ENCODE measurements at places on chromosomes 3 and 15.

GRCh38 chr3:54593653-54594052 lies 334.2 kb downstream of the LRTM1 start:
- DNase-seq: no peak

DNA sequence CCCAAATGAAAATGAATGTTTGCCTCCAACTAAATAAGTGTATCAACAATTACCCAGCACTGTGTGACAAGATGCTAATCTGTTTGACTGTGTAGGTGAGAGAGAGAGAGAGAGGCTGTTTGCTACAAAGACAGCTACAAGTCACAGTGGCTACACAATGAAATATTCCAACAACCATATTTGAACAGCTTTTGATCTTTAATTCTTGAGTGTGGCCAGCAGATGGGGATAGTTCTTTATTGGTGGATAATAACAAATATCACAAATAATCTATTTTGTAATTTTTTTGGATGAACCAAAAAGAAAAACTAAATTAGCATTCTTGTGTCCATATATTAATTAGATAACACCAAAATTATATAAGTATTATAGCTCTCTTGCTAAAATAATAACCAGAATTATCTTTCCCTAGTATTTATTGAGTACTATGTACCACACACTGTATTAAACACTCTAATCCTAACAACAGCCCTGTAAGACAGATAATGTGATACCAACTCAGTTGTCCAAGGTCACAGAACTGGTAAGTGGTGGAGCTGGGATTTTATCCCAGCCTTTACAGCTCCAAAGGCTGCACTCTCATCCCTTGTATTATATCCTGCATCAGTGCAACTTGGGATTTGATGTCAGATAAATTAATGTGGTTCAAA lies 61.9 kb upstream of the C3orf80 start:
- no peak for DNase-seq

- DNase-seq: no peak
These were observed 60.0 kb downstream of the DNASE1L3 start for GRCh38 chr3:58150810-58151199.

DNA sequence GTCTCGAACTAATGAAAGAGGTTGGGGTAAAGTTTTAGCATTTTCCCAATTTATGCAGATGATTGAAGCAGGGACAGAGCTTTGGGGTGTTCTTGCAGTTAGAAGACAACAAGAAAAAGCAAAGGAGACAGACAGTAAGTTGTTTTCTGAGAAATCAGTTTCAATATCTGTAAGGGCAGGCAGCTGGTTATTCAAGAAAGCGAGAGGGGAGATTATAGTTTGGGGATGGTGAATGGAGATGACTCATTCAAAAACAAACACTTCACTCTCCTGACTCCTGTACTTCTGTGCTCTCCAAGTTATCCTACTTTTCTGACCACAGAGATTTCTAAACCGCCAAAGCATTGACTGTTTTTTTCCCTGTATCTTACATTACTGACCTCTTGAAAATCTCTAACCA lies 352.0 kb downstream of the GAP43 start:
- DNase-seq: no peak

- DNase-seq: no peak
These were observed 18.4 kb downstream of the GYG1 start for GRCh38 chr3:149009732-149010131.

GRCh38 chr3:17459470-17459993 lies 282.9 kb downstream of the TBC1D5 start:
- no peak for DNase-seq

DNA sequence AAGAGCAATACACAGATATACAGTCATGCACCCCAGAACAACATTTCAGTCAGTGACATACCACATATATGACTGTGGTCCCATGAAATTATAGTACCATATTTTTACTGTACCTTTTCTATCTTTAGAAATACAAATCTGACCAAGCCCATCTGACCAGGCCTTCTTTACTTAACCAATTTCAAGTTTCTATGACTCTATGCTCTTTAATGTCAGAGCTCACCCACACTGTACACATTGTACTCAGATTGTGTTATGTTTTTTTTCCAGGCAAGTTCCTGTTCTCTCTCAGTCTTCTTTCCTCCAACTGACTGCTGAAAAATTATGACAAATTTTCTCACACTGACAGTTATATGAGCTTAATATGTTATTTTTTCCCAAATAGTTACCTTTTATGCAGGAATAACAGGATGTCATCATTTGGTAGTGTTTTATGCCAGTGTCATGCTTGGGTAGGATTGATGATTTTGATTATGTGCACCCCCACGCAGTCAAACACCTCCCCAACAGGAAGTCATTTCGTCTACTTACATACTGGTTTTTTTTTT lies 8.0 kb upstream of the CBLB start:
- DNase-seq: no peak

DNA sequence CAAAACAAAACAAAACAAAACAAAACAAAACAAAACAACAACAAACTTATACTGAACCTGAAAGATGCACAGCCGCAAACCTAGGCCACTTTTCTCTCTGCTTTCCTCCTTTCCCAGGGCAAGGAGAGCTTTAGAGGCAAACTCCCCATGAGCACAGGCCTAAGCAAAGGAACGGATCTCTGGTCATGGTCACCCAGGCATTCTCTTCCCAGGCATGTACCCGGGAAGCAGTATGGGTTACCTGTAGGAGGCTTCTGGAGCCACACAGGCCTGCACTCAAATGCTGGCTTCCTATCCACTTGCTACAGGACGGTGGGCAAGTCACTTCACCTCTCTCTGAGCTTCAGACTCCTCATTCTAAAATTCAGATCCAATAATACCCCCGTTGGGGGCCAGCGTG lies 171.8 kb downstream of the SMAD6 start:
- DNase-seq: no peak

DNA sequence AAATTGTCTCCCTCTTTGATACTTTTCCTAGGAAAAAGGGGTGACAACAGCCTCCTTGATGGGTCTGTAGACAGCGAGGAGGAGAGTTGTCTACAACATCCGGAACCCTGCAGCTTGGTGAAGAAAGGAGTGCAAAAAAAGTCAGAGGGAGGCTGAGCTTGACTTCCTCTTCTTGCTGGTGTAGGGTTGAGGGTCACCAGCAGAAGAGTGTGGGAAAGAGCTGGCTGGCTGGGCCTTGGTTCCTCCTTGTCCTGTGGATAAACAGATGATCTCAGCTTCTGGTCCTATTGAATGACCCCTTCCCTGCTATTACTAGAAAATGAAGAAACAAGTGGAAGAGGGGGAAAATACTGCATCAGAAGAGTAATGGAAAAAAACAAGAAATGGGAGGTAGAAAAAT lies 20.4 kb downstream of the SLC7A14 start:
- DNase-seq: no peak

DNA sequence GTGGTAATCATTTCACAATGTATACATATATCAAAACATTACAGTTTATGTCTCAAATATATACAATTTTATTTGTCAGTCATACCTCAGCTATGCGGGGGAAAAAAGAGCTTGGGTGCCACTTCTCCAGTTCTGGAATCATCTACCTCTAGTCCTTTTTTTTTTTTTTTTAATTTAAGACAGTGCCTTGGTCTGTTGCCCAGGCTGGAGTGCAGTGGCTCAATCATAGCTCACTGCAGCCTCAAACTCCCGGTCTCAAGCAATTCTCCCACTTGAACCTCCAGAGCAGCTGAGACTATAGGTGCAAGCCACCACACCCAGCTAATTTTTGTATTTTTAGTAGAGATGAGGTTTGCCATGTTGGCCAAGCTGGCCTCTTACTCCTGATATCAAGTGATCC lies 67.4 kb downstream of the TMEM266 start:
- no peak for DNase-seq

DNA sequence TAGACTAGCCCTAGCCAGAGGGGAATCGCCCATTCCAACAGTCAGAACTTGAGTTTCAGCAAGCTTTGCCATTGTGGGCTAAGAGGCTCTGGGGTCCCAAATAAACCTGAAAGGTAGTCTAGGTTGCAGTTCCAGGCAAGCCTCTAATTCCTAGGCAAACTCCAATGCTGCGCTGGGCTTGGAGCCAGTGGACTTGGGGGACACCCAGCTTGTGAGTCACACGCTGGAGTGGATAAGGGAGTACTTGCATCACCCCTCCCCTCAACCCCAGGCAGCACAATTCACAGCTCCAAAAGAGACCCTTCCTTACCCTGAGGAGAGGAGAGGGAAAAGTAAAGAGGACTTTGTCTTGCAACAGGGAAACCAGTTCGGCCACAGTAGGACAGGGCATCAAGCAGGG lies 105.2 kb upstream of the DPPA4 start:
- no peak for DNase-seq

GRCh38 chr3:128188326-128188725 lies 35.0 kb downstream of the EEFSEC start:
- DNase-seq: no peak

DNA sequence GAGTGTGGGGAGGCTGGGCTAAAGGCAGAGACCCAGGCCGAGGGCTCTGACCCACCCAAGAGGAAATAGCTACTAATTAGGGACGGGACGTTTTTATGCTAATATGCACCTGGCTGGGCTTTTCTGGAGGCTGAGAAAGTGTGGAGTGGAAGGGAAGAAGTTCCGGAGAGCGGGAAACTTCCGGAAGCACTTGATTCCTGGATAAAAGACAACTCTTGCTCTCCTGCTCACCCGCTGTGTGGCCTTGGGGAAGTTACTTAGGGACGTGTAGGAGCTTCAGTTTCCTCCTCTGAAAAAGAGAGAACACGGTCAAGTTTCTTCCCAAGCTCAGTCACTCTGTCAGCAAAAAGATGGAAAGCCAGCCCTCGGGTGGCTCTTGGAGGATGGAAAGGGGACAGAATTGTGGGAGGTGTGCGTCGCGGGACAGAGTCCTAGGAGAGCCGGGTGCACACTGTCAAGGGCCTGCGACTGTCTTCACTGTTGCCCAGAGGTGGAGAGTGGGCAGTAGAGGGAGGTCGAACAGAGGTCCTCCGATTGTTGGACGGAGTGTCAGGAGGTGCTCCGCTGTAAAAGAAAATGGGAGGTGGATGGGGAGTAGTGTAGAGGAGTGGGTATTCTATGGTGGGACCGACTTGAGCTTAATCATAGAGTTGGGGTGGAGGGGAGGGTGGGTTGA lies 43.2 kb downstream of the EPHB3 start:
- no peak for DNase-seq

DNA sequence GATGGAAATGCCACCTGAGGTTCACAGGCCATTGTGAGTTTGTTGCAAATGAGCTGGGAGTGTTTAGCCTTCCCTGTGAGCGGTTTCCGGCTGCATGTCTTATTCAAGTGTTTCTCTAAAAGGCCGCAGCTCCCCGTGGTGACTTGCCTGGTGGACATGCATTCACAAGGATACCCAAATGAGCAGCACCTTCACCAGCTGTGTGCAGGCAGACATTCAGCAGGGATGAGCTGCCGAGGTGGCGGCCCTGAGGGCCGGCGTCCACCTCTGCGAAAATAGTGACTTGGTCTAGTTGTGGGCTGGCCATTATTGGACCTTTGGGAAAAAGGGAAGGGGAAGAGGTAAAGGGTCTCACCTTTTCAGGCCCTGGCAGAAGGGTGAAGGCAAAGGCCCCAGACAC lies 23.4 kb downstream of the SPSB4 start:
- peak; percentile 39 for DNase-seq

DNA sequence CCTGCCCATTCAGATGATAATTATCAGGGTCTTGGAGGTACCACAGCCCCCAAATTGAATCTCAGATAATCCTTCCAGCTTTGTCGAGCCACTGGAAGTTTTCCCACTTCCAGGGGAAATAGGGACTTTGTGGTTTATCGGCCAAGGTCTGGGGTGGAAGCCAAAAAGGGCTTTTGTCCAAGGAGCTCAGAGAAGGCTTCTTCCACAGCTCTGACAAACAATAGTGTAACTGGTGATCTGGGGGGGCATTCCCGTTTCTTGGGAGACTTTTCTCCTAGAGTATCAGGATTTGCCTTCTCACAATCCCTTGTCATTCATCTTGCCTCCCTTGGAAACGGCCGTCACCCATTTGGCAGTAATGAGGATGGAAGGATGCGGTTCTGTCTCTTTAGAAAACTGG lies 18.4 kb downstream of the SRGAP3 start:
- DNase-seq: no peak

DNA sequence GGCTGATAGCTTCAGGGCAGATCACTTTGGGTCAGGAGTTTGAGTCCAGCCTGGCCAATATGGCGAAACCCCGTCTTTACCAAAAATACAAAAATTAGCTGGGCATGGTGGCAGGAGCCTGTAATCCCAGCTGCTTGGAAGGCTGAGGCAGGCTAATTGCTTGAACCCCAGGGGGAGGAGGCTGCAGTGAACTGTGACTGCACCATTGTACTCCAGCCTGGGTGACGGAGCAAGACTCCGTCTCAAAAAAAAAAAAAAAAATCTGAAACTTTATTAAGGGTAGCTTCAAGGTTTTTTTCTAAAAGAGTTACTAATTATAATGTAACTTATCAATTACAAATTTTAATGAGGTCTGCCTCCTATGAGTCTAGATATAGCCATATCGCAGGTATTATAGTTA lies 5.1 kb downstream of the NECTIN3 start:
- DNase-seq: no peak

DNA sequence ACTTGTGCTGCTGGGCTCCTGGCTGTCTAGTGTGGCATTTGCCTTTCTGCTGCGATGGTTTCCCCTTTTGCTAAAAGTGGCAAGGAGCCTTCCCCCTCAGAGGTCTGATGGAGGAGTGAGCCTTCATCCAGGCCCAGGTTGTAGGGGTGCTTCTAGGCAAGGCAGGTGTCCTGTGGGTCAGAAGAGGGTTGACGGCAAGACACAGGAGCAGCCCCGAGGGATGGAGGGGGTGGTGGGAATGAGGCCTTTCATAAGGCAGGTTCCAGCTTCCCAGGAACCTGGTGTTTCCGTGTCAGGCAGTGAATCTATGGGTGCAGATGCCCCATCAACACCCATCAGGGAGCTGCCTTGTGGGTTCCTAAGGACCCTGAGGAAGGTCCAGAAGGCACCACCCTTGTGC lies 63.0 kb upstream of the TAMM41 start:
- peak; percentile 44 for DNase-seq

GRCh38 chr3:8490079-8490552 lies 11.5 kb upstream of the LMCD1 start:
- DNase-seq: no peak

DNA sequence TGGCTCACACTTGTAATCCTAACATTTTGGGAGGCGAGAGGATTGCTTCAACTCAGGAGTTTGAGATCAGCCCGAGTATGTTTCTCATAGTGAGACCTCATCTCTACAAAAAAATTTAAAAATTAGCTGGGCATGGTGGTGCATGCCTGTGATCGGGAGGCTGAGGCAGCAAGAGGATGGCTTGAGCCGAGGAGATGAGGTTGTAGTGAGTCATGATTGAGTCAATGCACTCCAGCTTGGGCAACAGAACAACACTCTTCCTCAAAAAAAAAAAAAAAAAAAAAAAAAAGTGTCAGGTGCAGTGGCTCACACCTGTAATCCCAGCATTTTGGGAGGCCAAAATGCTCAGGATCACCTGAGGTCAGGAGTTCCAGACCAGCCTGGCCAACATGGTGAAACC lies 2.4 kb downstream of the RPL39L start:
- no peak for DNase-seq

DNA sequence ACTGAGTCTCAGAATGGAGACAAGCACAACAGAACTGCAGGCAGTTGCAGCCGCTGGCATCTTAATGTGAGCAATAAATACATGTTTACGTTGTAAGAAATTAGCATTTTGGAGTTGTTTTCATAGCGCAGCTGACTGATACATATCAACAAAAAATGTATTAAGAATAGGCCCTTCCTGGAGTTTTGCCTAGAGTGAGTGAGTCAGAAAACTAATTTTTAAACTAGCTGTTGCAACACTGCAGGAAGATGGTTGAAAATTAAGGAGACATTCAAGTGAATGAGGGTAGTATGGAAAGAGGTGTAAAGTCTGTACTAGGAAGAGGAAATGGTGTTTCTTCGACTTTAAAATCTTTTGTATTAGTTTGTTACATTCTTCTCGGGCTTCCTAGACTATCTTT lies 39.6 kb upstream of the TIMP4 start:
- DNase-seq: no peak
